ENCODE measurements at places on chromosomes 7 and 10.

DNA sequence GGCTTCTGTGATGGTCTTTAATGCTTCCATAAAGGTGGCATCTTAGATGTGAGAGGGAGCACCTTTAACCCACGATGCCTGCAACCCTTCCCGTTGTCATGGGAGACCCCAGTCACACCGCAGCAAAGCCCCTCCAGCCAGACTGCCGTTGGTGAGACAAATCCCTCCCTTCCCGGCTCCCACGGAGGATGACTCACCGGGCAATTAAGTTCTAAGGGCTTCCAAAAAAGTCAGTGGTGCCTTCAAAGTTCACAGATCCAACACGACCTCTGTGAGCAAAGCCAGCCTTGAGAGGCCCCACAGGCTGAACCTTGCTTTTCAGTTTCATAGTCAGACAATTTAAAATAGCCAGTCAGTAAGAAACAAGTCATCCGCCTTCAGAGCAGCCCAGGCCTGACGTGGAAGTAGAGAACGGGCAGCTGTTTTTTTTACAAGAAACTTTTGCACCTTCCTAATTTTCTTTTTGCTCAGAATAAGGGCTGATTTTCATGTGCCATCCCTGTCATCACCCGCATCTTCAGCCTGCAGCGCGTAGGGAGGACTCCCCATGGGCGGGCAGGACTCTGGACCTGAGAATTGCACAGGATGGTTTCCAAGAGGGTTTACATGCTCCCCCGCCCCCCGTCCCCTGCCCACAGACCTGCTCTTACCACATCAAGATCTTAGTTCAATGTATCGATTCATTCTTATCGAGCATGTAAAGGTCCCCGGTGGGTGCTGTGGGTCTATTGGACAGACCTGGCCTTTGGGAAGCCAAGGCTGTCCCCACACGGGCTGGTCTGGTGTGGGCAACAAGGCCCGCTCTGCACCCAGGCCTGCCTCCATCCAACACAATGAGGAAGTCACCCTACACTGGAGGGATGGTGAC, 333.9 kb downstream of the DNAJB6 start:
- no peak for DNase-seq

- DNase-seq = no peak
These were observed 12.9 kb downstream of the C10orf67 start for GRCh38 chr10:23331567-23332301.

GRCh38 chr7:121398246-121398645, 2.1 kb upstream of the FAM3C start:
- no peak for DNase-seq

GRCh38 chr7:1400371-1400770, 58.9 kb downstream of the MICALL2 start:
- DNase-seq = no peak

GRCh38 chr7:157271991-157272324, 64.8 kb upstream of the DNAJB6 start:
- no peak for DNase-seq

DNA sequence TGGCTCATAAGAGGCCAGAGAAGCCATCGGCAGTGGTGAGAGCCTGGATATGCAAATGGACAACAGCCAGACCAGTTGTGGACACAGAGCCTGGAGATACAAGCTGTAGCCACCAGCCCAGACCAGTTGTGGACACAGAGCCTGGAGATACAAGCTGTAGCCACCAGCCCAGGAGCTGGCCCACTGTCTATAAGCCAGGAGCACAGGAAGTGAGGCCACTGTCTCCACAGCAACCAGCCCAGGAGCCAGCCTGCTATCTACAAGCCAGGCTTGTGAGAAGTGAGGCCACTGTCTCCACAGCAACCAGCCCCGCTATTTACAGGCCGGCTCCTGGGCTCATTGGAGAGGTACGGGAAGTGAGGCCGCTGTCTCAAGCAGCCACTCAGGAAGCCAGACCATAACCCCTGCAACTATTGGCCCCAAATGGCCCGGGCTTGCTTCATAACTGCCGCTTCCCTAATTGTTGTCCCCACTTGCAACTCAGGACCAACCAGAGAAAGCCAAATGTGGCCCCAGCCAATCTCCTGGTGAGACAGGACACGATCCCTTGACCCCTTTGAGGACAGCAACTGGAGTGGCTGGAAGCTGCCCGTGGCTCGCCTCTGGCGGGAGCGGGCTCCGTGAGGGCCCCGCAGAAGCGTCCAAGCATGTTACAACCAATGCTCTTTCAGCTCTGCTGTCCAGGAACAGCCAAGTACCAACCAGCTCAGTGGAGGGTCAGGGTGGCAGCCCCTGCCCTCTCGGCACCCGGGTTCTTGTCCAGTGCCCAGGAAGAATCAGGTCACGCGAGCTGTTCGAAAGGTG, 44.1 kb upstream of the CNPY1 start:
- DNase-seq = no peak

- DNase-seq = no peak
These were observed 1.3 kb downstream of the RFC2 start for GRCh38 chr7:74252893-74253292.

GRCh38 chr10:101214446-101215396, 14.5 kb downstream of the LBX1 start:
- DNase-seq = no peak

Data from cortex of kidney (tissue), 1 donor.